ENCODE measurements at places on chromosomes 6 and 20.

DNA sequence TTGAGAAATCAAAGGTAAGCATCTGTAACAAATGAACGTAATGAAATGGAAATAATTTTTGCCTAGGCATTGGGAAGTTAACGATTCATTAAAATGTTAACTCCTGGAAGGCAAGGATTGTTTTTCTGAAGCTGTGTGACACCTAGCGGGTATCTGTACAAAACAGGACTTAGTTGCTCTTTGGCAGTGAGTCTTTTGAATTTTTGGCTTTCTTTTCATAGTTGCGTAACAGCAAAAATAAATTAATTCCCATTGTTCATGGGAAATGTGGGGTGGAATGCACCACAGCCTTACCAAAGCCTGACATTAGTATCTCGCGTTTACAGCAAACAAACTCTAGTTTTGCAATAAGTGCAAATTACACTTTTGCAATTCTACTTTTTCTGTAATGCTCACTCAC, 92.7 kb upstream of the DTNBP1 start:
- peak; percentile 68 for DNase-seq

GRCh38 chr6:108203189-108204112, 37.6 kb downstream of the NR2E1 start:
- no peak for DNase-seq

DNA sequence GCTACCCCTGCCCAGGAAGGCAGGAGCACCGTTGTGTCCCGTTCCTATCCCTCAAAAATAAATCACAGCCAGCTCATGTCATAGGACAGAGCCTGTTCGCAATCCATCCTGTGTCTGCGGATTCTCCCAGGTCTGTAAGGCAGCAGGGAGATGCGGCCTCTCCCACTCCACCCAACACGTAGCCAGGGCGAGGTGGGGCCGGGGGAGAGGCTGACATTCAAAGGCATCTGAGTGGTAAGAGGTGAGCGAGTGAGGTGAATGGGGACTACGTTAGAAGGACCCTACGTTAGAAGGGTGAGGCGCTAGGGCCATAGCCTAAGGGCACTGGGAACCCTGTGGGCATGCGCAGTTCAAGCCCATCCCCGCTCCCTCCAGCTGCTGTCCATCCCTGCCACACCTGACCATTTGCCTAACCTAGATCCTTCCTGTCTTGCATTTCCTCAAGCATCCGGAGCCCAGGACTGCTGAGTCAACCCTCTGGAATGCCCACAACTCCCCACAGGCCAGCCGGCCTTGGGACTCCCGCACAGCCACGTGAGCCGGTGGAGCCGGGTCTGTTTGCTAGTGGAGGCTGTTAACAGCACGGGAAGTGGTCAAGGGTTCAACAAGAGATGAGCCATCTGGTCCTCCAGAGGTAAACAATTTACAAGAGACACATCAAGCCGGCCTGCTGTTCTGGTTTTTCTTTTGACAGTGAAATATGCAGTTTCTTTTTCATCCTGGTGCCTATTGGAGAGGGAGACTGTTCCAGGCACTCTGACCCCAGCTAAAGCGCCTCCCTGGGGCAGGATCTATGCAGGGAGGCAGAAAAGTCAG, 45.9 kb downstream of the RIPOR3 start:
- peak; percentile 95 for DNase-seq

DNA sequence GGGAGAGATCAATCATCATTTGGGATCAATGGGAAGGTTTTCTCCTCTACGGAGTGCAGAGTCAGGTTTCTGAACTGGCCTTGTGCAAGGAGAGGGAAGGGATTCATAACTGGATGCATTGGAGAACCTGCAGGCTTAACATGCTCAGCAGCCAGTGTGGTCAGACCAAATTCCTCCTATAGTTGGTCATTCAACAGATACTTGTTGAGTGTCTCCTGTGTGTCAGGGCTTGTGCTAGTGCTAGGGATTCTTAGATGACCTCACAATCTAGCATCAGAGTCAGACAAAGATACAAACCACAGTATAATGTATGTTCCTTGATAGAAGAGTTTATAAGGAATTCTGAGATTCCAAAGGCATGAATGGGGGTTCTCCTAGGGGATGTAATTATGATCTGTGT, 23.9 kb downstream of the RALY start:
- DNase-seq = peak; percentile 66

DNA sequence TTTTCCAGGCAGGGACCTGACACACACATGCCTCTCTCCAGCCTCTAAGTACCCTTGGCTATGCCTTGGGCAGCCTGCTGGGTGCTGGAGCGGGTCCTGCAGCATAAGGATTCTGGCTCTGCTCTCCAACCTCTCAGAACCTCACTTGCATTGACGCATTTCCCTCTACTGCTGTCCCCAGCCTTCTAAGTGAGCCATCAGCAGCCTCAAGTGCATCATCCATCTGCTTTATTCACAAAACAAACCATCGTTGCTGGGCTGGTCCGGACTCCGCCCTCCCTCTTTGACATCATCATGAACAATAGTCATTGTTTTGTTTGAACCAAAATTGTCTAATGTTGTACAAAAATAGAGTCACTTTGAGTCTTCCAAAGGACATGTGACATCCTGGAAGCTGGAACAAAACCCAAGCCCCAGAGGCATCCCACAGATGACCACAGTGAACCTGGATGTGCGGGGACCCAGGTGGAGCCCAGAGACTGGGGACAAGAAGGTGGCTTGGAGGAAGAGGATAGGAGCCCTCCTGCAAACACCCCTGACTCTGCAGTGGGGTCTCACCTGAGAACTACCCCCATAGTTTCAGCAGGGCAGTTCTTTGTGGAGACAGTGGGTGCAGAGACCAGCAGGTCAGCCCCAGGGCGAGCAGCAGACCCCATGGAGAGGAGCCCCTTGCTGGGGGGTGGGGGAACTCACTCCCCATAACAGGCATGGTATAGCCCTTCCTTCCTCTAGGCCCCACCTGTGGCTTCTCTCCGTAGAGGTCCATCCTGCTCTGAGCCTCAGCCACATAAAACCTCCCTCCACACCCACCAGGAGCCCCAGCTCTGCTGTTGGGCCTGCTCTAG, 230.1 kb downstream of the SYNDIG1 start:
- DNase-seq = no peak

GRCh38 chr6:86937219-86938079, at the start of gene HTR1E:
TSS of gene HTR1E (plus strand) at chr6:86937528. CDS start at chr6:87015335, 77,807 bp downstream.
- DNase-seq = peak; percentile 51

- DNase-seq = no peak
Observed at GRCh38 chr20:33811776-33812151, 616 bp downstream of the CHMP4B start.

- no peak for DNase-seq
Observed at GRCh38 chr20:51500311-51500710, 42.2 kb downstream of the NFATC2 start.

GRCh38 chr6:39367700-39368099, 45.2 kb upstream of the KCNK16 start:
- no peak for DNase-seq

DNA sequence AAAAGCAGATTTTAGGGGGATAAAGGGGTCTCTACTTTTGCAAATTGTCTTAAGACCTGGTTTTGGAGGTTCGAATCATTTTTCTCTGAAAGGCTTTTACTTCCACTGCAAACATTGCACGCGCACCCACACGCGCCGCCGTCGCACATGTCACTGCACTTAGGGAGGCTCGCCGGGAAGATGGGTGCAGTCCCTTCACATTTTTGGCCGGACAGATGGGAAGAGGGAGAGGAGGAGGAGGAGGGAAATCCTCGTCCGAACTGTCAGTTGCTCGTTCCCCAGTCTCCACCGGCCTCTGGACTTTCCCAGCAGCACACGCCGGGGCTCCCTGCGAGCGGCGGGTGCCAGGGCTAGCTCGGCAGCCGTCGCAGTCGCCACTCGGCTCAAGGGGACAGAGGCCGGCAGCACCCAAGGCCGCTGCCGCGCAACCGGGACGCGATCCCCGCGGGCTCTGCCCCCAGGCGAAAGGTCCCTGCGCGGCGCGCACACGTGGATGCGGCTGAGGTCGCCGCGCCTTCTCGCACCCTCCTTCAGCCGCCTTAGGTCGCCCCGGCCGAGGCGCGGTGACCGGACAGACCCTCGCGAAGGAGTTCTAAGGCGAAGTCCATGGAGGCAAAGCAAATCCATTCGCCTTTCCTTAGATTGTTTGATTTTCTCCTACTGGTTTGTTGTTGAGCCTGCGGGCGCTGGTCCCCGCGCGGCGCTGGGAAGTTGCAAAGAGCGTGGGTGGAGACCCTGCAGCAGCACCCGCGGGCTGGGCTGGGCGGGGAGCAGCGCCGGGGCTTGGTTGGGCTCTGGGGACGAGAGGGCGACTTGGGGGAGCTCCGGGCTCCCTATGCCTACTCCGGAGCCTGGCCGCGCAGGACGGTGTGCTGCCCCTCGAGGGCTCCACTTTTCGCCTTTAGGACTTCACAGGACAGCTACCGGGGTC, 1.2 kb downstream of the MYB start:
- DNase-seq = peak; percentile 44

GRCh38 chr20:53578492-53579222, 15.0 kb downstream of the ZNF217 start:
- DNase-seq = peak; percentile 98

- no peak for DNase-seq
Observed at GRCh38 chr20:48866936-48867335, 39.1 kb upstream of the PREX1 start.
